ENCODE measurements at places on chromosomes 16 and 17.
A peak's percentile ranks its signal among the peaks of the same experiment; 100 is the strongest.

GRCh38 chr17:45311760-45312476 lies 4.9 kb downstream of the MAP3K14 start:
- DNase-seq, result no peak

- DNase-seq, result no peak
Measured at GRCh38 chr16:77457046-77457445, 22.2 kb upstream of the ADAMTS18 start.

- no peak for DNase-seq
Measured at GRCh38 chr17:44086364-44087311, 16.1 kb downstream of the G6PC3 start.

DNA sequence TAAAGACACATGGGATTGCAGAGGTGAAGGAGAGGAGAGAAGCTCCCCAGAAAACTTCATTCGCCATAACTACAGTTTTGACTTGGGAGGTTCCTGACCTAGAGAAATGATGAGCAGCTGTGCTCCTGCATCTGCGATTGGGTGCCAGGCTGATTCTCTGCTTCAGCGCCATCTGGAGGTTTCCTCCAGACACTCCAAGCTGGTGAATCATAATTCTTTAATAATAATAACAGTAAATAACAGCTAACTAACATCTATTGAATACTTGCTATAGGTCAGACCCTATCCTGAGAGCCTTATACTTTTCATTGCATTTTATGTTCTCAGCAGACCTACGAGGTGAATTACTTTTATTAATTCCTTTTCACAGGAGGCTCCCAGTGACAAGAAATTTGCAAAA lies 575.8 kb downstream of the TOX3 start:
- peak; percentile 42 for DNase-seq
